ENCODE measurements at places on chromosomes 2 and 18. TPM values are rescaled to one million over a fixed set of nuclear protein-coding genes. Genes with fewer than 3 reads are reported as not detected.

Gene MERTK
- total RNA-seq, result 1.0 TPM

Gene SNTG2
- total RNA-seq, result 0.27 TPM

DNA sequence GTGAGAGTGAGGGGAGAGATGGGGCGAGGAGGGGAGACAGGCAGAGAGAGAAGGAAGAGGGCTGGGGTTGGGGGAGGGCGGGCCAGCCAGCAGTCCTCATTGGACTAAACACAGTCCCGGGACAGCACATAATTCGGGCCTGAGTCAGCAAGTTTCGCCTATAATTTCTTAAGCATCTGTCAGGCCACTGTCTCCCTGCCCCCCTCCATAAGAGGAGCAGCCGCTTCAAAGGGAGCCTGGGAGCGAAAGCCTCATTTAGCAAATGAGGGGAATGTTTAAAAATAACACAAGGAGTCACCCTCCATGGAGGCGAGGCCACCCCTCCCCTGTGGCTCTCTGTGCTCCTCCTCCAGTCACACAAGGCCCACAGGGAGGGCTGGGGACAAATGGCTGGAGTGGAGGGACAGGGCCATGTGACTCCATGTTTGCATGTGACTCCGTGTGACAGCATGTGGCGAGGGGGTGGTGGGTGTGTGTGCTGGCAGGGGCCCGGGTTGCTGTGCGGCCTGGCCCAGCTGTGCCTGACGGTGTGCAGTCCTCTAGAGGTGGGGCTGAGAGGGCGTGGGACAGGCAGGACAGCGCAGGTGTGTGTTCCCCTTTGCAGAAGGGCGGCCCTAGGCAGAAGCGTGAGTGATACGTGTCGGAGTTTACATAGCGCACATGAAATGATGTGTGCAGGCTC lies 162.4 kb downstream of the CELF4 start:
- DNase-seq, result no peak

- DNase-seq, result no peak
These were observed 6.6 kb downstream of the ARHGAP25 start for GRCh38 chr2:68741238-68741637.

Measured in activated naive CD4-positive, alpha-beta T cell treated with anti-CD3 and anti-CD28 coated beads, Interleukin-2, amount 50 U/mL, for 72 hours (primary cell).